ENCODE measurements at places on chromosomes 1 and 21. TPM values are rescaled to one million over a fixed set of nuclear protein-coding genes. Genes with fewer than 3 reads are reported as not detected.

DNA sequence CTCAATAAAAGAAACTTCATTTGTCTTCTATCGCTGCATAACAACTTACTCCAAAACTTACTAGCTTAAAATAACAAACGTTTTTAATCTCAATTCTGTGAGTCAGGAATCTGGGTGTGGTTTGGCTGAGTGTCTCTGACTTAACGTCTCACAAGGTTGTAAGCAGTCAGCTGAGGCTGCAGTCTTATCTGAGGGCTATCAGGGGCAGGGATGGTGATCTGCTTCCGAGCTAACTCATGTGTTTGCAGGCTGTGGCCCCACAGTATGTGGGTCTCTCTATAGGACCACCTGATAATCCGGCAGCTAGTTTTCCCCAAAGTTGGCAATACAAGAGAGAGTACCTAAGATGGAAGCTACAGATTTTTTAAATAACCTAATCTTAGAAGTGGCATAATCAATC, 234.2 kb upstream of the FGGY start:
- peak; percentile 67 for DNase-seq

GRCh38 chr1:5982868-5983267, 9.4 kb downstream of the NPHP4 start:
- no peak for DNase-seq

DNA sequence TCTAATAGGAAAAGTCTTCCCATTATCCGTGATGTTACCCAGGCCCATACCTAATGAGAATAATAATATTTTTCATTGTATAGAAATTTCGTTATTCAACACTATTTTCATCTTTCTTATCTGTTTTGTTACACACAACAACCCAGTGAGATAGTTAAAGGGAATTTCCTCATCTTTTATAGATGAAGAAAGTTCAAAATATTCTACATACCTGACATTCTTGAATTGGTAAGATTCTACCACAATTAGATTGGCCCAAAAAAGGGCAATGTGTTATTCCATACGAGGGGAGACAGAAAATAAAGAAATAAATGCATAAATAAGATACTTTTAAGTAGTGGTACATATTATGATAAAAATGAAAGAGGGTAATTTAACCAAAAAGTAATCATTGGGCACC, 405.5 kb upstream of the ADAMTS5 start:
- DNase-seq, result no peak

DNA sequence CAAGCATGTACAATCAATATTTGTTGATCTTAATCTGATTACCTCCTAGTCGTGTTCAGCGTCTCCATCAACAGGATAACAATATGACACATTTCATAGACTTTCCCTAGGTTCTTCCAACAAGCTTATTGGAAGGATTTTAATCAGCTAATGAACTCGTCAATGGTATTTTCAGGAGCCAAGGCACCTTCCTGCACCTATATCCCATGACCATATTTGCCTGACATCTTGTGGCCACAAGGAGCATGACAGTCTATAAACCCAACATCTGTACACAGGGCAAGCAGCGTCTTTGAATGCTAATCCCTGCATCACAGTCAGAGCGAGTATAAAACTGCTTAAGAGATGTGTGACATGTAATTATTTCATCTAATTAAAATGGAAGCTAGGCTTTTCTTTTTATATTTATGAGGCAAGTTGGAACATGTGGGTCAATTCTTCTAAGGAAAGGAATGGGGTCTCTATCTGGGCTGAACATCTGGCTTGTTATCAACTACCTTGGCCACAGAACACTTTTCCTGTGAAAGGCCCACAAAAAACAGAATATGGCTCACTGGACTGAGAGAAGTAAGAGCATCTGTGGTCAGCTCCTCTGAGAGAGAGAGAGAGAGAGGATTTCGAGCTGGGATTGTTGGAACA, 388.8 kb downstream of the NTNG1 start:
- DNase-seq, result peak; percentile 63

DNA sequence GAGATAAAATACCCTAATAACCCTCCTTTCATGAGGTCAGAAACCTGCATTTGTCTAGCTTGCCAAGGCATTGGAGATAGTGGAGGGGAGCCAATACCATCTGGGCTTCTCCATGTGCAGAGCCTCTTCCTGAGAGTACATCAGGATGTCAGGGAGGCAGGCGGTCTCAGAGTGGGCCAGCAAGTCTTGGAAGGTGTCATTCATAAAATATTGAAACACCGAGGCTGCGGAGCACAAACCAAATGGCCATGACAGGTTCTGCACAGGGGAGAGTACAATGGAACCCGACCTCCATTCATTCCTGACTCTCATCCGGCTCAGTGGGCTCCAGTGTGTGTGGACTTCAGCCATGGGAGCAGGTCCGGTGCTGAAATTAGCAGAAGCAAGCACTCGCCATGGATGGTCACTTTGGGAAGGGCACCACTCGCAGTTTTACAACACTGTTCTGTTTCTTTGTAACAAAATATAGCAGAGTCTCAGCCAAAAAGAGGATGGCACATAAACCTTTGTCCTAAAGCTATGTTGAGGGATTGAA, 446.6 kb downstream of the SIPA1L2 start:
- no peak for DNase-seq

SLAMF8 gene
- total RNA-seq, result 0.05 TPM

DNA sequence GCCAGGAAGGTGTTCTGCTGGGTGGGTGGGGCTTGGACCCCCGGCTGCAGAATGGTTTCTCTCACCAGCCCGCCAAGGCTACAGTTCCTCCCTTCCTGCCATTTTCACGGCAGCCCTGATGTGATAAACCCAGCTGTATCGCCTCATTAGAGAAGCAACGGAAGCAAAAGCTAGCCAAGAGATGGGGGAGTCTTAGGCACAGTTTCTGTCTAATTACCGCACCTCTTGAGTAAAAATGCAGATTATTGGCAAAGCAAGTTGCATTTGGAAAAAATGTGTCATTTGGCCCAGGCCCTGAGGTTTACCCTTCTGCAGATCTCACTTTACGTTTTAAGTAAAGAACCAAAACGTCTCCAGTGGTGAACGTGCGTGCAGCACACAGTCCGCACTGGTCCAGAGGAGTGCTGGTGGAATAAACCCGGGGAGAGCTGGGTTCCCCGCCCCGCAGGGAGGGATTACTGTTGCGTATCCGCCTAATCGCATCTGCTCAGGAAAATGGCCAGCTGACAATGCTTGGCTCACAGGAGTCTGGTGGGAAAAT, 109.9 kb downstream of the GALNT2 start:
- no peak for DNase-seq

PGLYRP4 gene
- total RNA-seq, result not detected

UMODL1 gene
- not detected for total RNA-seq

SMCP gene
- not detected for total RNA-seq

BRINP3 gene
- total RNA-seq, result not detected

GRCh38 chr1:182984621-182985020, 31.7 kb upstream of the SHCBP1L start:
- peak; percentile 27 for DNase-seq

LAMC1 gene
- total RNA-seq, result 321 TPM

CRNN gene
- total RNA-seq, result not detected

- DNase-seq, result no peak
Observed at GRCh38 chr21:37704751-37705150, 211.5 kb downstream of the KCNJ6 start.

AGTRAP gene
- total RNA-seq, result 105 TPM

DNA sequence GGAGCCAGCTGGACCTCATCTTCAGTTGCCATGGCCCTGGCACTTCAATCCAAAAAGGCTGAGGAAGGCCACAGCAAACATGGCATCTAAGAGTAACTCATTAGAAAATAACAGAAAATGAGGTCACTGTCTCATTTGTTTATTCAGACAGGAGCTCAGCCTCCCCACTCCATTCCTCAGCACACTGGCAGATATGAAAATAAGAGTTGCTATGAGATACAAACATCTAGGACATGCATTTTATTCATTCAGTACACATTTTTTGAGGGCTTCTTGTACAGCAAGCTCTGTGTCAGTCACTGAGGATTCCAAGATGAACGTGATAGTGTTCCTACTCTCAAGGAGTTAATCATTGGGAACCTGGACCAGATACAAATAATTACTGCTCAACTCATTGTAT, 32.7 kb upstream of the TMEM125 start:
- DNase-seq, result no peak

SERPINC1 gene
- total RNA-seq, result not detected

DDAH1 gene
- 71.0 TPM for total RNA-seq

DNA sequence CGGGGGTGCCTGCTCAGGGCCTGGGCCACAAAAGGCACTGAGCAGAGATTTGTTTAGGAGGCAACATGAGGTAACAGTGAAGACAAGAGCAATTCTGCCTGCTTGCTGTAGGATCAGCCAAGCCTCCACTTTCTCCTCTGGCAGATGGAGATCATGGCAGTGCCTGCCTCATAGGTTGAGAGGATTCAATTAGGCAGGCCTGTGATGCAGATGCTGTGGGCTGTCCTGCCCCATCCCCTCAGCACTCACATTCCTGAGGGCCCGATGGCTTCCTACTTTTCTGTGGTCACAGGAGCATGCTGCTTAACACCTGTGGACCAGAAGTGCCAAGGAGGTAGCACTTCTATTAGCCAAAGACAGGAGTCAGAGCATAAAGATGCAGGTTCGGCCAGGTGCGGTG, 1.2 kb upstream of the UBL4B start:
- no peak for DNase-seq

MORC3 gene
- total RNA-seq, result 35.2 TPM

DNA sequence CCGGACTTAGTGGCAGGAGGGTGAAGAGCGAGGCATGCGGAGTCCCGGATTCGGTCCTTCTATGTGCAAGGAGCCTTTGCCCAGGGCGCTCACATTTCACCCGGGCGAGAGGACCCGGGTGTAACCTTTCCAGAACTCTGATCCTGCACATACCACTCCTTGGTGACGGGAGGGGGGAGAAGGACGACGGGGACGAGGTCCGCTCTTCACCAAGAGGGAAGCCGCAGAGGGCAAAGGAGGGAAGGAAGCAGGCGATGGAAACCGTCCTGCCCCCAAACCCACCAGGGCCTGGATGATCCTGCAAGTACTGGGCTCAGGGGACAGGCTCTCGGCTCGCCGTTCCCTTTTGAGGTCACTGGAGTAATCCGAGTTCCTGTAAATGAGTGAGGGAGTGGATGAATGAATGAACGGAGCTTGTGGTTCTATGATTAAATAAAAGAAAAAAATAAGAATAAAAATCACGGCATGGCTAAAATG, 993 bp downstream of the SYPL2 start:
- no peak for DNase-seq

DNA sequence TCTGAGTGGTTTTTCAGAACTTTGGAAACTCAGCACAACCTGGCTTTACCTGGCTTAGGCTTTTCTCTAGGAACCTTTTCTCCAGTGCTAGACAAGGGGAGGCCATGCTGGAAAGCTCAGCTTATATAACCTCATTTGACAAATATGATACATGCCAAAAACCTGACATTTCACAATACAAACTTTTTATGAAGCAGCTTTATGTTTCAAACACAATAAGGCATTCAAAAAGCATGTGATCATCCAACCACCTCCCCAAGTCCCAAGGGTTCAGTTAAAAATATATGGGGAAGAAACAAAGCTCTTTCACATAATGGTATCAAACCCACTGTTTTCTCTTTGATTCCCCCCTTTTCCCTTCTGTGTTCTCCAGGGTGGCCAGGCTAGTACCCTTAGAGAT, 63.7 kb downstream of the ZC3H11B start:
- no peak for DNase-seq

- DNase-seq, result peak; percentile 51
Observed at GRCh38 chr1:157073944-157074685, 25.5 kb downstream of the ETV3L start.

Measured in M059J (cell line).